ENCODE measurements at places on chromosomes 13 and 19.

GRCh38 chr19:53801257-53801656, 22.9 kb downstream of the NLRP12 start:
- no peak for DNase-seq

GRCh38 chr19:54873990-54874389, at the start of gene FCAR:
Gene FCAR (plus strand): TSS chr19:54874235. CDS start chr19:54874290, 55 bp downstream.
- DNase-seq: no peak

GRCh38 chr13:40464337-40465014, 202.0 kb downstream of the FOXO1 start:
- no peak for DNase-seq

- DNase-seq: no peak
These were observed 10.4 kb upstream of the GPR32 start for GRCh38 chr19:50759886-50760285.

GRCh38 chr19:49770529-49770928, 3.7 kb downstream of the AP2A1 start:
- no peak for DNase-seq

GRCh38 chr13:70812481-70812880, 704.2 kb upstream of the KLHL1 start:
- DNase-seq: no peak

- DNase-seq: no peak
These were observed 373.5 kb downstream of the KCTD12 start for GRCh38 chr13:76512721-76513145.

DNA sequence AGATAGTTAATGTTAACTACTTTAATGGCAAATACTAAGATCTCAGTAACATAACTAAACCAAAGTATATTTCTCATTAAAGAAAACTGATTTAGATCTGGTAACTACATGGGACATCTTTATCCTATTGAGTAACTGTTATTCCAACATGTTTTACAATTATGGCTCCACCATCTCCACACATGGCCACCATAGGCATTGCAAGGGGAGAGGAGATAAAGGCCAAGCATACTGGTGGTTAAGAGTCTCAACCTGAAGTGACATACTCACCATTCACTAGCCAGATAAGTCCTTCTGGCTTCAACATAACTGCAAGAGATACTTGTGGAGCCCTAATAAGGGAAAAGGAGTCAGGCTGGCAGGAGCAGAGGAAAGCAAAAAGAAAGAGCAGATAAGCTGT, 1586.4 kb upstream of the SPRY2 start:
- DNase-seq: no peak
